Thymus (tissue), 14 donors: ENCODE measurements at places on chromosomes 7 and 10.

- no peak overlapping the region for H3K27ac ChIP-seq
- H3K27me3 ChIP-seq, result no peaks in the 10 kb centered on the region
- no peaks in the 10 kb centered on the region for H3K36me3 ChIP-seq
These were observed 80.8 kb downstream of the RBM20 start for GRCh38 chr10:110724937-110725336.

- H3K36me3 ChIP-seq, result peaks cover 11% of the 10 kb centered on the region
- peak overlapping the region; percentile 97 for H3K27ac ChIP-seq
- peaks cover 30% of the 10 kb centered on the region for H3K4me1 ChIP-seq
- DNase-seq, result no peak
- H3K4me3 ChIP-seq, result peak overlapping the region; percentile 16
These were observed 4.5 kb upstream of the TRAPPC14 start for GRCh38 chr7:100163006-100163531.

- H3K4me3 ChIP-seq, result no peak overlapping the region
- H3K27me3 ChIP-seq, result no peaks in the 10 kb centered on the region
- H3K4me1 ChIP-seq, result peaks cover 3% of the 10 kb centered on the region
- H3K27ac ChIP-seq, result no peak overlapping the region
- no peak for DNase-seq
These were observed 44.8 kb upstream of the EGR2 start for GRCh38 chr10:62860946-62861345.

GRCh38 chr10:17792991-17793390 is 16.2 kb upstream of the MRC1 start:
- H3K27ac ChIP-seq, result no peak overlapping the region
- H3K4me3 ChIP-seq, result no peak overlapping the region
- DNase-seq, result no peak
- no peaks in the 10 kb centered on the region for H3K27me3 ChIP-seq
- no peaks in the 10 kb centered on the region for H3K36me3 ChIP-seq

- no peaks in the 10 kb centered on the region for H3K4me1 ChIP-seq
- DNase-seq, result no peak
- no peak overlapping the region for H3K4me3 ChIP-seq
- H3K36me3 ChIP-seq, result no peaks in the 10 kb centered on the region
- H3K27me3 ChIP-seq, result no peaks in the 10 kb centered on the region
- no peak overlapping the region for H3K27ac ChIP-seq
These were observed 18.6 kb upstream of the MEST start for GRCh38 chr7:130473289-130473688.

DNA sequence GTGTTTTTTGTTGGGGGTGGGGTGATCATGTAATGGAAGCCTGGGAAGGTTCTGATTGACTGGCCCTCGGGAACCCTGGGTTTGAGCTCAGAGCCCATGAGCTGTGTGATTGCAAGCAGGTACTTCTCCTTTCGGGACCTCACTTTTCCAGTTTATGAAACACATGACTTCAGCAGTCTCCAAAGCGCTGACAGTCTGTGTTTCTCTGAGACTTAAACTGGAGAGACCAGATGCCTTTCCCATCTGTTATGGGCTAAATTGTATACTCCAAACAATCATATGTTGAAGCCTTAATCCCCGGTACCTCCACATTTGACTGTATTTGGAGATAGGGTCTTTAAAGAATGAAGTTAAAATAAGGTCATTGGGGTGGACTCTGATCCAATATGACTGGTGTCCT is 493.6 kb downstream of the GALNT17 start:
- H3K4me1 ChIP-seq, result no peaks in the 10 kb centered on the region
- no peak overlapping the region for H3K4me3 ChIP-seq
- no peak overlapping the region for H3K27ac ChIP-seq
- no peak for DNase-seq
- no peaks in the 10 kb centered on the region for H3K27me3 ChIP-seq
- H3K36me3 ChIP-seq, result no peaks in the 10 kb centered on the region

DNA sequence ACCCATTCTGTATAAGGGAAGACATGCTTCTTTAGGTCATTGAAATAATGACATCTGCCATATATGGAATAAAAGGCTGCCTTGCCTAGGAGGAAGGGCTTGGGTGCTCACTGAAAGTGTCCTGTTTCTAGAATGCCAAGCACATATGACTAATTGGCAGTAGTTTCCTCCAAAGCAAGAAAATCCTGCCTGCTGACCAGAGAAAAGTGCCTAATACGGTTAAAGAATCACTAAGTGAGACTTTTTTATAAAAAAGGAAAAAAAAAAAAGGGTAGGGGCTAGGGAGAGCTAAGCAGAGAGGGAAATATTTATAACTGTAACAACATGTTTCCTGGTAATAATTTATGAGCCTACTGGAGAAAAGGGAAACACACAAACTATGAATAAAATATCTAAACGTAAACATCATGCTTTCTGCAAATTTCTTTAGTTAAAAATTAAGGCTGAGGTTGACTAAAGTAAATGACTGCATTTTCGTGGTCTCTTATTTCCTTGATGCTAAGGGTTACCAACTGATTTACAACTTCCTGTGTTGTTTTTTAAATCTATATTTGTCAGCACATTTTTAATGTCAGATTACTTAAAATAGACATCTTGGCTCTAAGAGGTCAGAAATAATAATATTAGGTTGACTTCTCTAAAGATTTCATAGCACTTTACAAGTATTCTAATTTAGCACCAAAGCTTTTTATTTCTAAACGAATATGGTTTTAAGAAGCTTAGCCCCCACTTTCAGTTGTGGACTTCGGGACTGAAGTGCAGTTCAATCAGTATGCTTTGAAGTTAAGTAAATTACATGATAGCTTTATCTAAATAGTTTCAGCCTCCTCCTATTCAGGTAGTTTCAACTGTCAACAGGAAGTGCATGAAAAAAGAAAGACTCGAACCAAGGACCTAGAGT is 89.6 kb downstream of the CABCOCO1 start:
- H3K36me3 ChIP-seq, result no peaks in the 10 kb centered on the region
- H3K27ac ChIP-seq, result no peak overlapping the region
- H3K27me3 ChIP-seq, result no peaks in the 10 kb centered on the region
- no peak for DNase-seq
- peaks cover 5% of the 10 kb centered on the region for H3K4me1 ChIP-seq
- H3K4me3 ChIP-seq, result no peak overlapping the region

- H3K4me1 ChIP-seq, result no peaks in the 10 kb centered on the region
- H3K27me3 ChIP-seq, result no peaks in the 10 kb centered on the region
- no peak overlapping the region for H3K27ac ChIP-seq
- no peaks in the 10 kb centered on the region for H3K36me3 ChIP-seq
- no peak for DNase-seq
These were observed 182.4 kb downstream of the SKIDA1 start for GRCh38 chr10:21343087-21343486.

DNA sequence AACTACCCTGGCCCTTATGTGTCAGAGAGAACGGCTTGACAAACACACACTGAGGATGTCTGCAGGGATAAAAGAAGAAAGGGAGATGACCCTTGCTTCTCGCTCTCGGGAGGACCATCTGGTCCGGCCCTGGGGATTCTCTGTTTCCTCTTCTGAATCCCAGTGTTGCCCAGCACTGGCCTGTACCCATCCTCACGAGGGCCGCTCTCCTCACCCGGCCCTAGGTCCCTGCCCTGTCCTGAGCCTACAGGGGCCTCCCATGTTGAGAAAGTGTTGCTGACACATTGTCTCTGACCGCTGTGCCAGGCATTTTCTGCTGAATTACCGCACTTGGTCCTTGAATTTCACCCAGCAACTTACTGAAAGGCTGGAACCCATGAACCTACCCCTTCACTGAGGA is 171.9 kb upstream of the LANCL2 start:
- no peak overlapping the region for H3K27ac ChIP-seq
- DNase-seq, result no peak
- no peaks in the 10 kb centered on the region for H3K36me3 ChIP-seq
- no peaks in the 10 kb centered on the region for H3K4me1 ChIP-seq

- no peaks in the 10 kb centered on the region for H3K36me3 ChIP-seq
- H3K4me3 ChIP-seq, result no peak overlapping the region
- no peaks in the 10 kb centered on the region for H3K27me3 ChIP-seq
These were observed 790.6 kb upstream of the AUTS2 start for GRCh38 chr7:68807666-68808065.

DNA sequence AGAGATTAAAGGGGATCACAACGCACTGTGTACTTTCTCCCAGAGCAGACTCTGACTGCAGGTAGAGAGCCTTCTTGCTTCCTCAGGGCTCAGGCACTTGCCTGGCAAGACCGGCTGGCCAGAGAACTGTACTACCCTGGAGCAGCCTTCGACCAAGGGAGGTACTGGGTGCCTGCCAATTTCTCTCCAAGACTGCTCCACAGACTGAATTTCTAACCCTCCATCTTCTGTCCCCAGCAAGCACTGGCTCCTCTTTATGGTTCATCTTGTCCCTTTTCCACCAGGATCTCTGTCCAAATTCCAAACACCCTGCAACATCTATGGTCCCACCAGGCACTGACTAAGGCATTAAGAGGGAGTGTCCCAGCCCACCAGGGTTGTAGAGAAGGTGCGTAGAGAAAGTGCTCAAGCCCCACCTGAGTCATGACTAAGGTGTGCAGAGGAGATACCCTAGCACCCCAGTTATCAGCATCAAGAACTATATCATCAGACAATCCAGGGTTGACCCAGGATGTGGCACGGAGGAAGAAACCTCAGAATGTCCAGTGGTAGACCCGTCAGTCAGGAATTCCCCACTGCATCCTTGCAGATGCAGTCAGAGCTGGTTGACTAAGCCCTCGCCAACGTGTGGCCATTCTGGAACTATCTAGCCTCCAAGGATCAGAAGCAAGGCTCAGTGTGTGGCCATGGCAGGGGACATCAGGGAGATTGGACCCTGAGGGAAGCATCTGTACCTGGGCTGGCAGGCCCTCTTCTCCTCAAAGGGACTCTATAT is 60.9 kb upstream of the CAMK2B start:
- peaks cover 57% of the 10 kb centered on the region for H3K36me3 ChIP-seq
- H3K27me3 ChIP-seq, result no peaks in the 10 kb centered on the region
- H3K4me1 ChIP-seq, result peaks cover 12% of the 10 kb centered on the region
- H3K4me3 ChIP-seq, result no peak overlapping the region
- no peak for DNase-seq
